ENCODE measurements at places on chromosomes 3 and 15.

DNA sequence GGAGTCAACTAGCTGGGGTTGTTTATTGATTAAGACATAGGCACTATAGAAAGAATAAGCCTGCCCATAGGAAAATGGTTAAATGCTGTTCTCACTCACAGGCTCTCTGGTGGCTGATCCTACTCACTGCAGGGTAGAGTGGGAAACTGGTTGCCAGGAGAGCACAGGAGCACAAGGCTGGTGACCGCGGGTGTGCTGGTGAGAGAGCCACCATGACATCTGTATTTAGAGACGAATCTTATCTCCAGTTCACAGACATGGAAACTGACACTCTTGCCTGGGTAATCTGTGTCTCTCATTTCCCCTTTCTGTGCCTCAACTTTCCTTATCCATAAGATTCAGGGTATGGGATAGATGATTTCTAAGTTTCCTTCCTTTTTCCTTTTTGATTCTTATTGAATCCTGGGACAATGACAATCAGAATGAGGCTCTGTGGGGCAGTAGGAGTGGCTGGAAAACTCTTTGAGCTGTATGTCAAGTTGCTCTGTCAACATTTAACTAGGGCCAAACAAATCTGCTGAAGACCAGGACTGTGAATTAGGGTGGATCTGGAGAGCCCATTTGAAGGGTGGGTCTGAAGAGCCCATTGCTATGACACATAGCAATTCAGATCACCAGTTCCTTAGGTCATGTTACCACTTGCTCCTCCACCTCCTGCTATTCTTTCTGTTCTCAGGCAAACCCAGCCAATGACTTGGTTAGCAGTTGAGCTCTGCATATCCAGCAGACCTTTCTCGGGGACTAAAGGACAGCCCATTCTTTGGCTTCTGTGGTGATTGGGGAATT lies 286.1 kb upstream of the TBL1XR1 start:
- no peak for DNase-seq

DNA sequence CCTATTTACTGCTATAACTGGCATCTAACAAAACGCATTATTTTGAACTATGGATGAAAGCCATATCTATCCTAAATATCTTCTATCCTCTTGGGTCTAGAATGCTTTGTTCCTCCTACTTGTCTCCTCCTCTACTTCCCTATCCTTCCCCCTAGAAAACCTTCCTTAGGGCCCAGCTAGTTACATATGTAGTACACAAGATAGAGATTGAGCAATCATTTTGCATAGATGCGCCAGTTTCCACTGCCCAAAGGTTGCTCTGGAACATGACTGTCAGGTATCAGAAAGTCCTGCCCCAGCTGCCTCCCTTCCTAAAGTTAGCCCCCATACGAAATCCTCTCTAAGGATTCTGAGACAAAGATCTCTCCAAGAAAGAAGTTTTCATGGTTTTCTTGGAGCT lies 55.1 kb downstream of the GPR160 start:
- DNase-seq: no peak

- DNase-seq: no peak
Observed at GRCh38 chr15:79635897-79636561, 203.9 kb downstream of the MINAR1 start.

DNA sequence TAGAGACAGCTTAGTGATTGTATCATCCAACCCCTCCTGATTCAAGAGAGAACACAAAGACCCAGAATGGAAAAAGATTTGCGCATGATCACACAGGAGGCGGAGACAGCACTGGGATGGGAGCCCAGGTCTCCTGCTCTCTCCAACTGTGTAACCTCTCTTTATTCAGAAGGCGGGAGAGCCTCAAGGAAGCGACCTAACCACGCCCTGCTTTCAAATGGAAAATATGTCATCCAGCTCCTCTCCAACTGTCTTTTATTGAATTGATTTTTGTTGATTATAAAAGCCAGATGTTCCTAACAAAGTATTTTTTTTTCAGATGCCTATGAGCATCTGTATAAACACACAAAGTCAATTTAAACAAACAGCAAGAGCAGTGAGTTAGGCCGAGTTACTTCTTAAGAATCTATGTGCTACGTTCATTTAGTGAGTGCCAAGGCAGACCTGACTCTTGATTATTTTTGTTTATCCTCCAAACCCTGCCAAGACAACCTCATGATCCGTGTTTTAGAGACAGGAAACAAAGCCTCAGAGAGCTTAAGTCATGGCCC lies 74.5 kb downstream of the BFSP2 start:
- DNase-seq: no peak

DNA sequence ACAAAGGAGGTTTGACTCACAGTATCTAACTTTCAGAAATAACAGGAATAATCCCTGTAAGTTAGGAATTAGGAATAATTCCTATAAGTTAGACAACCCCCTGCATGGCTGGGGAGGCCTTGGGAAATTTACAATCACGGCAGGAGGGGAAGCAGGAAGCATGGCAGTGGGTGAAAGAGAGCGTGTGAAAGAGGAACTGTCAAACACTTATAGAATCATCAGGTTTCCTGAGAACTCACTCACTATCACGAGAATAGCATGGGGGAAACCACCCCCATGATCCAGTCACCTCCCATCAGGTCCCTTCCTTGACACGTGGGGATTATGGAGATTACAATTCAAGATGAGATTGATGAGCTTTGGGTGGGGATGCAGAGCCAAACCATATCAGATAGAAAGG lies 385.5 kb downstream of the IL20RB start:
- DNase-seq: no peak

GRCh38 chr3:42524751-42525150 lies 22.3 kb downstream of the VIPR1 start:
- no peak for DNase-seq

DNA sequence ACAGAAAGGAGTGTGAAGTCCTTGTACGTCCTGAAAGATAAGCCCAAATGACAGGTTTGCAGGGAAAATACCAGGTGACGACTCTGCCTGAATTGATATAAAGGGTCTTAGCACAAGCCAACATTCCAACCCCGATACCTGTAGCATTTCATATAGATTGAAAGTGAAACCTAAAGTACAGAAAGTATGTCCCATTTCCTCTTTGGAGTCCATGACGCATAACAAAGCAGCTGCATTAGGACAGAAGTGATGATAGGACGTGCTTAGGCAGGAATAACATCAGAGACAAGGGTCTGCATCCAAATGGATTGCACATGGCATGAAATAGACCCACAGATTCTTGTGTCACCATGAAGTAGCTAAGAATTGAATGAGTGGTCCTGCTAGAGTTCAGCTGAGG lies 187.0 kb upstream of the ROBO1 start:
- DNase-seq: no peak

GRCh38 chr3:42772670-42773408 lies at the start of gene CCDC13:
Gene CCDC13, minus strand, starts transcription at chr3:42773253. Its CDS starts 14,908 bp downstream, at chr3:42758345.
- DNase-seq: peak; percentile 82

- no peak for DNase-seq
Observed at GRCh38 chr3:52874864-52875587, 22.3 kb downstream of the STIMATE start.

All from stimulated activated CD8-positive, alpha-beta memory T cell treated with anti-CD3 and anti-CD28 coated beads, Interleukin-4, amount 100 ng/mL, for 4 hours (primary cell).